ENCODE measurements at places on chromosomes 7 and 10.

DNA sequence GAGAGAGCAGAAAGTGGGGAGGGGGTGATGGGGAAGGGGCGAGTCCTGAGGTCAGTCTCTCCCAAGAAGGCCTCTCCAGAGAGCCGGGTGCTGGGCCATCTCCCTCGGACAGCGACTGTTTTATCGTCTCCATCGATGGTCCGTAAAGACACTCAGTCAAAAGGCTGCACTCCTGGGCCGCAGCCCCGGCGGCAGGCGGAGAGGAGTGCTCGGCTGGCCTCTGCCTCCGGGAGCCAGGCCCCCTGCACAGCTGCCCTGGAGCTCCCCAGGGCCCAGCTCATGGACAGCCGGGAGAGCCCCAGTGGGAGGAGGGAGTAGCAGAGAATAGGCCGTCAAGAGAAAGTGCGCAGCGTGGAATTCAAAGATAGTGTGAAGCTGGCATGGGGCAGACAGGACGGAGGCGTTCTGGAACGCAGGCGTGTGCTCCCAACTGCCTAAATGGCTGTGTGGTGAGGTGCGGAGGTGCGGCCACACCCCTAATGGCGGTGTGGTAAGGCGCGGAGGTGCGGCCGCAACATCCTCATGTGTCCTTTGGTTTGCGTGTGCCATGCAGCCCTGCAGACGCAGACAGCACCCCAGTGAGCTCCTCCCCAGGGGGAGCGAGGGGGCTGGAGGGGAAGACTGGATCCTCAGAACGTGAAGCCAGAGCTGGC lies 477.5 kb upstream of the FOXK1 start:
- peak; percentile 15 for DNase-seq

DNA sequence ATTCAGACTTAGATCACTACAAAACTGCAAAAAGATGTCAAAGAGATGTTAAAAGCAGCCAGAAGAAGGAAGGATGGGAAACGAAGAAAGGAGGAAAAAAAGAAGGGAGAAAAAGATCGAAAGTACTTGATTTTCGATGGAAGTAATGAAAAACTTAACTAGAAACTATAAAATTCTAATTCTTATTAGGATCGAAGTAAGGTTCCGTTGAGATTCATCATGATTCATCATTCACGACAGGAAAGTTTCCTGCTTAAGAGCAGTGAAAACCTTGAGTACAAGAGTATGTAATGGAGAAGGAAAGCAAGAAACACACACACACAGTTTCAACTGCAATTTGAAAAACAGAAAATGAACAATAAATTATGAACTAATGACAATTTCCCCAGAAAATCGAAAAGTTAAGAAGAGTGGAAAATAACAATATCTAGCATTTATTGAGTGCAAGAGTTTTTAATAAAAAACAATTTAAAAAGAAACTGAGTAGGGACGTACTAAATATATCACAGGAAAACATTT lies 1.1 kb upstream of the ING3 start:
- peak; percentile 41 for DNase-seq

DNA sequence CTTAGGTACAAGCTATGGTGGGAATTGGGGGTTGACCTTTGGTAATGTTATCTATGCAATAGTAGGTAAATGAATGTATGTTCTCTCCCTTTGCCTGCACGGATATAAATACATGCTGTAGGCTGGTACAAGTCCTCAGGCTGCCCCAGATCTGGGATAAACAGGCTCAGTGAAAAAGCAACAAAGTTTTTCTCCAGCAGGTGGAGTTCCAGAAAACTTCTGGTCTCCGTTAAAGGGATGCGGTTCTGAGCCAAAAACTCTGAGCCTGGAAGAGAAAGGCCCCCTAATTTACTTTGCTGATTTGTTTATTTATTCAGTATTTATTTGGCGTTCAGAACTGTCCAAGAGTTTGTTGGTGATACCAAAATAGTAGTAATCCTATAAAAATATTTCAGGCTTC lies 204.7 kb downstream of the ADRA2A start:
- no peak for DNase-seq

GRCh38 chr7:55078465-55079372 lies 59.9 kb downstream of the EGFR start:
- no peak for DNase-seq

DNA sequence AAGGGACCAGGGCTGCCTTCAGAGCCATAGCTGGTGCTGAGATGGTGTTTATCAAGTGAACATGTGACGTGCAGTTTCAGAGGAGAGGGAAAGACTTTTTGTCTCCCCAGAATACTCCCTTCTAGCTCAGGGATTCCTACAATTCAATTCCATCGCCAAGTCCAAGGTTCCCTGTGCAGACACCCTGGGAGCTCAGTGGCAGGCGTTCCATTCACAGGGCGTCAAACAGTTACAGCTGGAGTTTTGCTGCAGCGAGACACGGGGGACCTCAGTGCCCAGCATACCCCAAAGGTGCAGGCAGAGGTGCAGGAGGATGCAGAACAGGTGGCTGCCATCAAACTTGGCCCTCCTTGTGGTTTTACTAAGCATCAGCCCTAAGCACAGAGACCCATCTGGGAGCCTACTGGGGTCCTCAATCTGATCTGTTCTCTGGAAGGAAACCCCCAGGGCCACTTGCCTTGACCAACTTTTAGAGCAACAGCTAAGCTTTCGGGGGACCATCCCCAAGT lies 846 bp upstream of the CALML5 start:
- DNase-seq: no peak

GRCh38 chr10:131790021-131790420 lies 110.8 kb upstream of the PPP2R2D start:
- no peak for DNase-seq

DNA sequence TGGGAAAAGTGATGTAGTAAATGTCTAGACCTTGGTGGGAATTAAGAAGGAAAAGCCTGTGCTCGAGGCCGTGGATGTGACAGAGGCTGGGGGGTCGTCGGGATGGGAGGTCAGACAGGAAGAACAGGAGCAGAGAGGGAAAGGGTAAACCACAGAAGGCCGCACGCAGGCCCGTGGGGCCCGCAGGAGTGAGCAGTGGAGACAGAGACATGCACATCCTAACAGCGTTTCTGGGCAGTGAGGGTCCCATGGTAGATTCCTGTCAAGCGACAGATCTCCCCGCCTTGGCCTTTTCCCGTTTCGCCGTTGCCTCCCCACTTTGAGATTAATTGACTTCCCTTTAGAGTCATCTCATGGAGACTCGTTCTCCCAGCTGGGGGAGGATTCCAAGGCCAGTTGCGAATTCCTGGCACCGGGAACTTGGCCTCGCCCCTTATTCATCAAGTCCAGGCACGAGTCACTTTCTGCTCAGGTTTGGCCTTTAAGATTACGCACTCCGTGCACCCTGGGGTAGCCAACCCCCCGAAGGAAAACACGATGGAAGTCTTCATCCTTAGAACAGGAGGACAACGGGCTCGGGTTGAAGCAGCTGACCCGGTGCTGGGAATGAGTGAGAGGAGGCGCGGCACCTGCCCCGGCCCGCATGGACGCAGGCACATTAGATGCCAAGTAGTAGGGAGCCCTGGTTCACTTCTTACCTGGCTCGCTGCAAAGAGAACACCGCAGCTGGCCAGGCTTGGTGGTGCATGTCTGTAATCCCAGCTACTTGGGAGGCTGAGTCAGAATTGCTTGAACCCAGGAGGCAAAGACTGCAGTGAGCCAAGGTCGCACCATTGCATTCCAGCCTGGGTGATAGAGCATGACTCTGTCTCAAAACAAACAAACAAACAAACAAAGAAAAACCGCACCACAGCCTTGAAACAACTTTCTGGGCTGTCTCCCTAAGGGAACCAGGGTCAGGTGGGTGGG lies 315.2 kb upstream of the SHH start:
- DNase-seq: peak; percentile 3

GRCh38 chr10:17847585-17848296 lies 38.6 kb downstream of the MRC1 start:
- peak; percentile 11 for DNase-seq

DNA sequence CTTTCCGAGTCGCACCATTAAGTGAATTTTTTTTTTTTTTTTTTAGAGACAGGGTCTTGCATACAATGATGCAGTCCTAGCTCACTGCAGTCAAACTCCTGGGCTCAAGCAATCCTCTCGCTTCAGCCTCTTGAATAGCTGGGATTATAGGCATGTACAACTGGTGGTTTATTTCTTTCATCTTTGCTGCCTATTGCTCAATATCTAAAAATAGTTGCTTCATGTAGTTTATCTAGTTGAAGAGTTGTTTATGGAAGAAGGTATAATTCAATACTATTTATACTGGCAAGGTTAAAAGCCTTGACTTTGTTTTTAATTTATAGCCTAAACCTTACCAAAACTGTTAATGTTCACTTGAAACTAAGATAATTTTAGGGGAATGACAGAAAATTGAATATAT lies 66.9 kb downstream of the SEMA3D start:
- DNase-seq: no peak

- DNase-seq: no peak
Observed at GRCh38 chr10:130743751-130744271, 567.7 kb downstream of the TCERG1L start.

GRCh38 chr7:28704706-28705105 lies 253.4 kb downstream of the TRIL start:
- no peak for DNase-seq

- DNase-seq: no peak
Observed at GRCh38 chr7:134779741-134780065, 269 bp downstream of the CALD1 start.

DNA sequence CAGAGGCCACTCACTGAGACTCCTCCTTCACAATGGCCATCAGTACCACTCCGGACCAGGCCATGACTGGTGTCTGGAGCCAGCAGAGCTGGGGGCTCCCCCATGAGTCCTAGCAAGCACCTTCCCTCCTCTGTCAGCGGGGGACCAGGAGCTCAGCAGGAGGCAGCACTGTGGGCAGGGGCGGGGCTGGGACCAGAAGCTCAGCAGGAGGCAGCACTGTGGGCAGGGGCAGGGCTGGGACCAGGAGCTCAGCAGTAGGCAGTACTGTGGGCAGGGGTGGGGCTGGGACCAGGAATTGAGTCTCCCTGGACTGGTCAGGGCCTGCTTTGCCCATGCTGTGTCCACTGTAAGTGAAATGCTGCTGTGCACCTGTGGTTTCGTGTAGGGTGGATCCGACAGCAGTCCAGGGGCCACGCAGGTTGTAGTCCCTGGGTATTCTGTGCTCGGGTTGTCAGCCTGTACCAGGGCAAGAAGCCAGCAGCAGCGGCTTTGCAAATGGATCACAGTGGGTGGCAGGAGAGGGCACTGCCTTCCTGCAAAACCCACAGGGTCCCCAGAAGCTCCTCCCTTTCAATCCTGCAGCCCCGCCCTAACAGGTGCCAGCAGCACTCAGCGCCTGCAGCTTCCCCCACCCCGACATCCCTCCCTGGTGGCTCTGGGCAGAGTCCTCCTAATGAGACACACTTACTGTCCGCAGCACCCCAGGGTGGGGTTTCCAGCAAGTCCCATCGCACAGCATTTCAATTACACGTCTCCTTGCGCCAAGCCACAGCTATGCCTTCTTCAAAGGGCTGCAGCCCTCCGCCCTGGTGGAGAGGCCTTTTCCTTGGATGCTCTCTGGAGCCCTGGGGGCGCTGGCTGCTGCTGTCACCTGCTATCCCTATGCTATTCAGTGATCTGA lies 220.5 kb downstream of the TCERG1L start:
- DNase-seq: no peak

DNA sequence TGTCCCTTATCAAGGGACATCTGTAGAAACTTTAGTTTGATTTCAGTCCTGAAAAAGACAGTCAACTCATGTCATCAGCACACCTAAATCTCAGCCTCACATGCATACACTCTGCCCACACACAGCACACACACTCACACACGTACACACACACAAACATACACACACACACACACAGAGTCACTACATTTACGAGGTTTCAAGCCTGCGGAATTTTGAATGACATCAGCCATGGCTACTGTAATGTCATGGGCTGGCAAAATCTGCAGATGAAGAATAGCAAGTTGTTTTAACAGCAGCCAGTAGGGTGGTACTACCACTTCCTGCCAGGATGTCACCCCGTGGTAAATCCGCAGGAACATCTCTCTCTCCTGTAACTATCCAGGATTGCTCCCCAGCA lies 37.1 kb upstream of the EZH2 start:
- DNase-seq: no peak

GRCh38 chr7:73822319-73823173 lies 8.2 kb upstream of the CLDN4 start:
- DNase-seq: peak; percentile 94

GRCh38 chr7:50565977-50566376 lies 772 bp upstream of the DDC start:
- DNase-seq: no peak

DNA sequence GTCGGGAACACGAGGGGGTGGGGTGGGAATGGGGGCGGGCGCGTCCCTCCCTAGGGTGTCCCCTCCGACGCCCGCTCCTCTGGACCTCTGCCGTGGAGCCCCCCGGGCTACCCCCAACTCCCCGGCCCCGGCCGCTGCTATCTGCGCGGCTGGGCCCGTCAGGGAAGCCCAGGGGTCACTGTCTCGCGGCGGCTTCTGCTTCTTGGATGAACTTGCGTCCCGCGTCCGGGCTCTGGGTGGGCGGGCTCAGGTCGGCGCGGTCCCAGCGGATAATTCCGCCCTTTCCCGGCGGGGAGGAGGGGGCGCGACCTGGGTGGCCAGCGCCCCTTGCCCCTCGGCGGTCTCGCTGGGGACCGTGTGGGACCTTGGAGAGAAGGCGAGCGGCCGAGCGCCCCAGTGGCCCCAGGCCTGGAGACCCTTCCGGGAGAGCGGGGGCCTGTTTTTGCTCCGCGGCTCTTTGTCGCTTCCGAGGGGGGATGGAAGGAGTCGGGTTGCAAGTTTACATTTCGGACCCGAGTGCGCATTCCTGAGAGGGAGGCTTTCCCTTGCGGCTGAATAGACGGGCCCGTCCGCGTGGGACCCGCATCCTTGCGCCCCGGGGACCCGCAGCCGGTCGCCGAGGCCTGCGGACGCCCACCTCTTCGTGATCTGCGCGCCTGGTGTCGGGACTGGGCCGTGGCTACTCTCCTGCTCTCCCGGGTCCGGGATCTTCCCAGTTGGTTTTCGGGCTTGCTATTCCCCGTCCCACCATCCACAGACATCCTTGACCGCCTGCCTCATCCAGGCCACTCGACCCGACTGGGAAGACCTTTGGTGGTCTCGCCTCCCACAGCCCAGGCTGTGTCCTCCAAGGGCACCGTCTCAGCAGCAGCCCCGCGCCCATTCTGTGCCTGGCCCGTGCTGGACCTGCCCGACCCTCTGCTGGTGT lies 812 bp downstream of the DOCK1 start:
- DNase-seq: no peak

DNA sequence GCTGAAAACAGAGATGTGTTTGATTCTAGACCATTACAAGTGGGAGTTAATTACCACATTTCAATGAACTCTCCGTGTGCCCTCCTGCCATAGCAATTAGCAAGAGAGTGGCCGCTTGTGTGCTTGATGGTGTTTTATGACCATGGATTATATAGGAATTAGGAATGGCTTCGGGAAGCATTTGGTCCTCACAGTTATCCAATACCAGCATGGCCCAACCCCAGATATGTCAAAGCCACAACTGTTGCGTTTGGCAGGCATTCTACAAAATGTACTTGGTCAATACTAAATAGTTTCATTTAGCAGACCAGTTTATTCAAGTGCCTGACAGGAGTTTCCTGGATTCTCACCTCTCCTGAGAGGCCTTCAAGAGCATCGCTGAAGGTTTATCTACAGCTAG lies 509.0 kb upstream of the GALNT17 start:
- DNase-seq: no peak

Measured in renal cortical epithelial cell (primary cell).